ENCODE measurements at places on chromosomes 13 and 19.

DNA sequence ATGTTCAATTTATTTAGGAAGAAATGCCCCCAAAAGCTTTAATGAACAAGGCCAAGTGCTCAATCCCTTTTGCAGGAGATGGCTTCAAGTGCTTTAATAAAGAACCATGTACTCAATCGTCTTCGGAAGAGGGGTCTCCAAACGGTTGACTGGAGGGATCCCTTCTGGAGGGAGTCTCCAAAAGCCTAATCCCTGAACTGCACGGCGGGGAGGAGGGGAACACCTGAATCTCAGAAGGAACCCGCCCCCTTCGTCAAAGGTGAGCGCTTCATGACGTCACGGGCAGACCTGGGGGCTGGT is 505 bp downstream of the PAF1 start:
- no peak for DNase-seq

DNA sequence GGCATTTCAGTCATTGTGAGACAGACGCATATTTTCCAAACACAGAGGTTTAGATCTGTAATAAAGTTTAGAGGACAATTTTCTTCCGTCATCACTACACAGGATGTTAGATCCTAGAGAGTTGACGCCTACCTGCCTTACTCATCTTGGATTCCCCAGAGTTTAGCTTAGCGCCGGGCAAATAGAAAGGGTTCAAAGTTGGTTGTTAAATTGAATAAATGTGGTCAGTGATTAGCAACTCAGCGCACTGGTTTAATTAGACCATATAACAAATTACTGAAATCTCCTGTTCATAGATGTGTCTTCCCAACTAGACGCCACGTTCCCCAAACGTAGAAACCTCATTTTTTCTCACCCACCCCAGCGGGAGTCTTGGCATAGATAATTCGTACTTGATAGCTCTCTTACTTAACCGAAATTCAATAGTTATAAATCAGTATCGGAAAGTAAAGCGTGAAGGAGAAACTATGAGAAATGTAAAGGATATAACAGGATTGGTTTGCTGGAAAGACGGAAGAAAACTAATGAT is 726 bp upstream of the UFM1 start:
- DNase-seq = no peak

DNA sequence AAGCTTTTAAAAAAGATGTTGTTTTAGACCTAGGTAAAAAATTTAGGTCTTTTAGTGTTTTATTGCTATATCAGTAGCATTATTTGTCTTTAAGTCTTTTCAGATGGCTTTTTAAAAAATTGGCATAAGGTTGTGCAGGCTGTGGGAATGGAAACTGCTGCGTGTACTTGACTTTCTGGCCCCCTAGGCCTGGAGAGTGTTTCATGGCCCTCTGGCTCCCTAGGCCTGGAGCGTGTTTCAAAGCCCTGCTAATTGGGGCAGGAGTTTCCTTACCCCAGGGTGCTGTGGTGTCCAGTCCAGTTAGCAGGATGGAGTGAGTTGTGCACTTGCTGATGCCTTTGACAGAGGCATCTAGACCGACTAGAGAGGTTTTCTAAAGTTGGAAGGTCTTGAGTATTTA is 23.8 kb downstream of the PRAM1 start:
- DNase-seq = no peak

- DNase-seq = no peak
Measured at GRCh38 chr13:112602189-112602588, 14.2 kb upstream of the TUBGCP3 start.

DNA sequence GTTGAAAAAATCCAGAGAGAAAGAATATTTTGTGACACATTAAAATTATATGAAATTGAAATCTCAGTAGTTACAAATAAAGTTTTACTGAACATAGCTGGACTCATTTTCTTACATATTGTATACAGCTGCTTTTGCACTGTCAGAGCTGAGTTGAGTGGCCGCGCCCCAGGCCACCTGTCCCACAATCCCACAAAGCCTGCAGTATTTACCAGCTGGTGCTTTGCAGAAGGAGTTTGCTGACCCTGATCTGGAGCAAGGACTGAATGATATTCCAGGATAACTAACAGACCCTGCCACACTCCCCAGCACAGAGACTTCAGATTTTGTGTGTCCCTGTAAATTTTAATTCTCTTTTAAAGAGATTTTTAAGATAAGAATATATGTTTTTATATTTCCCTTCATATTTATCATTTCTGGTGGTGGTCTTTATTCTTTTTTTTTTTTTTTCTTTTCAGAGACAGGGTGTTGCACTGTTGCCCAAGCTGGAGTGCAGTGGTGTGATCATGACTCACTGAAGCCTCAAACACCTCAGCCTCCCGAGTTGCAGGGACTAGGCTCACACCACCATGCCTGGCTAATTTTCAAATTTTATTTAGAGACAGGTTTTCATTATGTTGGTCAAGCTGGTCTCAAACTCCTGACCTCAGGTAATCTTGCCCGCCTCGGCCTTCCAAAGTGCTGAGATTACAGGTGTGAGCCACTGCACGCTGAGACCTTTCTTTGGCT is 48.5 kb downstream of the TDRD12 start:
- no peak for DNase-seq

- DNase-seq = no peak
Measured at GRCh38 chr19:42547929-42548328, 19.6 kb upstream of the CEACAM1 start.

- no peak for DNase-seq
Measured at GRCh38 chr19:48635966-48636858, 967 bp downstream of the DBP start.

DNA sequence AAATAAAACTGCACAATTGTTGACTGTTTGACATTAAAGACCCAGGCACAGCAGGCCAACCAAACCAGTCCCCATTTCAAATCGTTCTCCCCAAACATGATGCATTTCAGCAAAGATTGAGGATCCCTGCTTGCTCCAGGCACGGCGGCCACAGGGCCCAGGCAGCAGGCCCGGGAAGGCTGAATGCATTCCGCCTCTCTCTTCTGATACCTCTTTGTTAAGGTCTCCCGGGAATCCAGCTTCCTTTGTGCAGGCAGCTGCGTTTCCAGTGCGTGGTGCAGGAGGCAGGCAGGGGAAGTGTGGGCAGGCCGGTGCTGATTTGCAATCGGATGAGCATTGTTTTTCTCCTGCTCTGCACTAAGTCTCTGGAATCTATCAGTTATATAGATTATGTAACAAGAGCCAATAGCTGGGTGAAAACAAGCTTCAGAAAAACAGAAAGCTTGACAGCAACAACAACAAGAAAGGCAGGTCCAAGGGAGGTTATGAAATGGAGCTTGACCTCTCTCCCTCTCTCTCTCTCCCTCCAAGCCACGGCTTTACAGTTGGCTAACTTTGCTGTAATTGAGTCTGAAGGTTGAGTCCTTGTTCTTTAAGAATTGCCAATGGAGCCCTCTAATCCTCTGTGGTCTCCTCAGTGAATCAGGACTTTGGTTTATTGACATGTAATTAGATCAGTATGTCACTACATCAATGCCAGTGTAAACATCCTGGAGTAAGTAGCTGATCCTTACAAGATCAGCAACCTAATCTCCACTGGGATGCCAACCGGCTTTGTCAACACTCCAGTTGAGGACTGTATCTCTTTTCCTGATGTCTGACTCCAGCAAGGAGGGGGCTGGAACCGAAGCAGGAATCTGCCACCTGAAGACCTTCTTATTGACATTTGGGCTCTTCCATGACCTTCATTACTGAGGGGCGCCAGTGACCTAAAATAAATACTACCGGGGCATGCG is 338.0 kb downstream of the TEX29 start:
- DNase-seq = no peak

GRCh38 chr13:84380866-84381265 is 498.6 kb upstream of the SLITRK1 start:
- DNase-seq = no peak

DNA sequence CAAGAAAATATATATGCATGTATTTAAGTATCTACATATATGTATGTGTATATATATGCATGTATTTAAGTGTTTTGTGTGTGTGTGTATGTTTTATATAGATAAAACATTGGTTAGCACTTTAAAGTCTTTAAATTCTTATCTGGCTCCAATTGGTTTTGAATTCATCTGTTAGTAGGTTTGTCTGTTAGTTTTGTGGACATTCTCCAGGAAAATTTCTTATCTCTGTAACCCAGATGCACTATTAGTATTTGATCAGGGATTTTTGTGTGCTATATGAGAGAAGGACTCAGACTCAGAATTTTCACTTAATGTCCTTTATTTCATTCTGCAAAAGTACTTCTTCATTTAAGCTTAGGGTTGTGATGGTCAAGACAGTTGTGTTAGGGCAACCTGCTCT is 103.1 kb downstream of the ITGBL1 start:
- DNase-seq = no peak

DNA sequence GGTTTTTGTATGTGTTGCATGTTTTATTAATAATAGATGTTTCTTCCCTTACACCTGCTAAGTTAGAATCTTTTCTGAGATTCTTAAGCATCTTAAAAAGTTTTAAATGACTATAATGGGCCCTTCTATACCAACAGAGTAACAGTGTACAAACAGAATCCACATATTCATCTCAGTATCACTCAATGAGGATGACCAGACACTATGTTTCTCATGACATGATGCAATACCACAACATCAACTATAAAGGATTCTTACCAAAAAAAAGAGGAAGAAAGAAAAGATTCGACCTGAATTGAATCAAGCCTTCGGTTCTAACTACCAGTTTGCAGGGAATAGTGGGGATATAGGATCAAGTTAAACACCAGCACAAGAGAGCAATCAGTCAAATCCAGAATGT is 56.5 kb downstream of the INTS6 start:
- DNase-seq = no peak

DNA sequence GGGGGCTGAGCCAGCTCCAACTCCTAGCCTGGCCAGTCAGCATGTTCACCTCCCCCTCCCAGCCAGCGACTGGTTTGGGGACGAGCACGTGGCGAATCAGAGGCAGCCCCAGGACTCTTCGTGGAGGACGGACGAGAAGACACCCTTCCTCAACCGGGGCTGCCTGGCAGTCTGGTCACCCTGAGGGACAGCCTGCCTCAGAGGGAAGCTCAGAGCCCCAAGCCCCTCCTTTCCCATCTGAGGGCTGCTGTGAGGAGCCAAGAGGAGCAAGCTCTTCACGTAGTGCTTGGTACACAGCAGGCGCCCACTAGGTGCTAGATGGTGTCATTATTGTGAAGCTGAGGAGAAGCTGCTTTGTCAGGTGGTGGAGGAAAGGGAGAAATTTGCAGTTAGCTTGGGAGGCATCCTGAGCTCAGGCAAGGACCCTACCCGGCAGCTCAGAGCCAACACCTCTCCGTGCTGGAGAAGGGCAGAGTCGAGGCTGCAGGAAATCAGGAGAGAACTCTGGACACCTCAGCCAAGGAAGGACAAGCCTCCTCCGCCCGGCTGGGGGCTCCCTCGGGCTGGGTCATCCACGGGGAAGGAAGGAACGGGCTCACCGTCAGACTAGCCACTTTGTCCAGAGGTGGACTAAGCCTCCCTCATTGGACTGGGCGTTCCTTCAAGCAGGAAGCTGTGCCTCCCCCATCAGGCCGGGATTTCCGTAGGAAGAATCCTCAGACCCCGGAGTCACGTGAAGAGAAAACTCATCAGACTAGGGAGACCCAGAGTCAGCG is 14.9 kb upstream of the C2CD4C start:
- no peak for DNase-seq

DNA sequence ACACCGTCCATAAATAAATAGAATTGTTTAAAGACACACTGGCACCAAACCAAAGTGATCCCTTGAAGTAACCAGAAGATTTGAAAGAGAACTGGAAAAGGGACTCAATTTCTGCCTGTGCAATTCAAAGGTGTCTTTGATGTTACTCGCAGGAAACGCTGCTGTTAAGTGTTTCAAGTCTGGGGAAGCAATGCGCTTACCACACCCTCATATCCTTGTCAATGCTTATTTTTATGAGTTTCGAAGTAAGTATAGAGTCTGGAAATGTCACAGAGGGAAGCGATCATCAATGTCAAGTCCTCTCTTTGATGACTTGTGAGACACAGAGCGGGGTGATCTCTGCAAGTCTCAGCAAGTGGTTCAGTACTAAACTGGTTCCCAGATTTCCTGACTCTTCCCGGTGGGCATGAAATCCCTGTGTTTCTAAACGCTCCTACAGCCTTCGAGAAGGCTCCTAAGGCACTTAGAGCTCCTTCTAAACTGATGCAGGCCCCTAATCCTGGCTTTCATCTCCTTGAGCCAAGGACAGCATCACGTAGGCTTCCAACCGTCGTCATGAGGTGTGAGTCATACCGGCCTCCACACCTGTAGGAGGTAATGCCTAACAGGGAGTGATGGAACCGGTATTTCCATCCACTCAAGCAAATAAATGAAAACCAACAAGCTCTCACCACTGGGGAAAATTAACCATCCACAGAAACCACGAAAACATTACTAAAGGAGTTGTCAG is 22.8 kb downstream of the SYDE1 start:
- DNase-seq = no peak

GRCh38 chr13:65868099-65868498 is 1362.0 kb downstream of the PCDH9 start:
- no peak for DNase-seq
